SJSA1 (cell line): ENCODE measurements at places on chromosomes 2 and 18. TPM values are rescaled to one million over a fixed set of nuclear protein-coding genes. Genes with fewer than 3 reads are reported as not detected.

- DNase-seq, result no peak
Observed at GRCh38 chr2:58221909-58222308, 19.2 kb downstream of the FANCL start.

KIF5C gene
- total RNA-seq, result 0.11 TPM in 1 of 2 replicates, not detected in the other

DNA sequence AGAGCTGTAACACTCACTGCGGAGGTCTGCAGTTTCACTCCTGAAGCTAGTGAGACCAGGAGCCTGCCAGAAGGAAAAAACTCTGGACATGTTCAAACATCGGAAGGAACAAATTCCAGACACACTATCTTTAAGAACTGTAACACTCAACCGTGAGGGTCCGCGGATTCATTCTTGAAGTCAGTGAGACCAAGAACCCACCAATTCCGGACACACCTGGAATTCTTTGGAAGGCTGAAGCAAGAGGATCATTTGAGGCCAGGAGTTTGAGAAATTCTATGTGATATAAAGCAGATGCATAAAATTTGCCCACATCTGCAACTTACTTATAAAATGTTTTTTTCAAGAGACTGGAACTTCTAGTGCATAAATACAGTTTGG, 43.5 kb upstream of the ITSN2 start:
- DNase-seq, result no peak

HOXD3 gene
- total RNA-seq, result 0.66 and 1.1 TPM in 2 replicates

DNA sequence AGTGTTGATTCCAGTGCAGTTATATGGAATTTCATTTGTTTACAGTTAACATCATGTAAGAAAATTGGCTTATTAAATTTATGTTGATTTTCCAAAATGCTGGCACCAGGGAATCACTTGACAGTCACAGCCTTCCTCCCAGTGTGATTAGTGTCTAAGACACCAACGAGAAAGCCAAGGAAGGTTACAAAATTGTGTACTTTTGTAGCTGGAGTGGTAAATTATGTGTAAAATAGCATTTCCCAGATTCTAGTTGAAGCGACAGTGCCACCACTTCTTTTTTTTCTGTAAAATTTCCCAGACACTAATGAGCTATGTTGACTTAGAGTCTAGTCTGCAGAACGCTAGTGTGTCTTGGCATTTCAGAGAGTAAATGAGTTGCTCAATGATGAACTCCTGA, 101.3 kb downstream of the NCK2 start:
- DNase-seq, result no peak

WDCP gene
- 18.0 and 18.5 TPM in 2 replicates for total RNA-seq

HOXD4 gene
- total RNA-seq, result 0.29 and 5.9 TPM in 2 replicates

RAB11FIP5 gene
- 15.5 and 23.0 TPM in 2 replicates for total RNA-seq

REG3A gene
- not detected in 2 replicates for total RNA-seq

MFSD6 gene
- 2.8 and 3.8 TPM in 2 replicates for total RNA-seq

DNA sequence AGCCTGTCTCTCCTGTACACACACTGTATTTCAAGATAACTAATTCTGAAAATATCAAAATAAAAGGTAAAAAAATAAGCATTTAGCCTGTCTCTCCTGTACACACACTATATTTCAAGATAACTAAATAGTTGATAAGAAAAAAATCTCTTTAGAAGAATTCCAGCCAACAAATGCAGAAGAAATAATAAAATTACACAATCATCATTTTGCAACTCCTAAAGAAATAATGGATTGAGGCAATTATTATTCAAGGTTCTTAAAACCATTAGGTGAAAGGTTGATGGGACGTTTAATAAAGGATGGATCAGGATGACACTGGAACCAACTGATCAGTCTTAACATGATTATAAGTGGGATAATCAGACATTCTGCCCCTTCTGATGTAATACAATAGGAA, 148.0 kb upstream of the FN1 start:
- no peak for DNase-seq

CPS1 gene
- total RNA-seq, result 16.0 and 24.7 TPM in 2 replicates

DNA sequence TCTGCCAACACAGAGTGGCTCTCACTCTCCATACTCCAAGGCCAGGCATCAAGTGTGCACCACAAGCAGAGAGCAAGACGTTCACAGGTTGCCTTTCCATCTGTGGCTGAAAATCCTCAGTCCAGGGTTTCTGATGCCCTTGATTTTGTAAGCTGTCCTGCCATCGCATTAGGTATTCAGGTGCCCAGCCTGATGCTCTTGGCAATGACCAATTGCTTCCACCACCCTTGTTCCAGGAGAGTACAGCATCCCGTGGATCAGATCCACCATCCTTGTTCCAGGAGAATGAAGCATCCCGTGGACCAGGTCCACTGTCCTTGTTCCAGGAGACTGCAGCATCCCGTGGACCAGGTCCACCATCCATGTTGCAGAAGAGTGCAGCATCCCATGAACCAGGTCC, 133.4 kb upstream of the GPC1 start:
- DNase-seq, result no peak

PCGF1 gene
- total RNA-seq, result 15.8 and 19.3 TPM in 2 replicates
